ENCODE measurements at places on chromosomes 11 and 22. TPM values are rescaled to one million over a fixed set of nuclear protein-coding genes. Genes with fewer than 3 reads are reported as not detected.

GRCh38 chr11:1445741-1446445, 40.7 kb downstream of the MOB2 start:
- no peak for DNase-seq

GRCh38 chr22:45562537-45563361, 60.1 kb downstream of the FBLN1 start:
- DNase-seq: no peak

DNA sequence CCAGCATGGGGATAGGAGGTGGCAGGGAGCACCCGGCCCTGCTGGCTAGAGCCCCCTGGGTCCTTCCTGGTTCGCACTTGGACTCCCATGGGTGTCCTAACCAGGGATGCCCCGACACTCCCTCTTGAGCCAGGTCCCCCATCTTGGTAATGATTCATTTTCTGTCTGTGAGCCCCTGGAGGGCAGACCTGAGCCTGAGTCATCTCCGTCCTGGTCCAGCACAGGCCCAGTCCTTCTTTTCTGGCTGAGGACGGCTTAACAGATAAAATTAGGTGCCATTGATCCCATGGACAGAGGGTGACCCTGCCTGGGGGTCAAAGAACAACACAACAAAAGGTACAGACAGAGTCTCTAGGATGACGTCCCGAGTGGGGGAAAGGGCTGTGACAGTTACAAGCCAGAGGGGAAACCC, 3.5 kb downstream of the RHOD start:
- DNase-seq: no peak

Gene KDM4E
- not detected for total RNA-seq

Gene MPZL2
- 1.8 TPM for total RNA-seq

Gene TUBA8
- total RNA-seq: 1.3 TPM

GRCh38 chr11:81870066-81870412, 863.6 kb downstream of the FAM181B start:
- DNase-seq: no peak

Gene FXYD6
- 0.54 TPM for total RNA-seq

- DNase-seq: no peak
Observed at GRCh38 chr11:111259896-111260295, 14.4 kb downstream of the POU2AF2 start.

Gene GVQW3
- 3.2 TPM for total RNA-seq

- DNase-seq: no peak
Observed at GRCh38 chr11:6640985-6641701, 14.5 kb downstream of the DCHS1 start.

All from Panc1 (cell line).